Fibroblast of the aortic adventitia (primary cell): ENCODE measurements at places on chromosomes 5 and 9. TPM values are rescaled to one million over a fixed set of nuclear protein-coding genes. Genes with fewer than 3 reads are reported as not detected.
A peak's percentile ranks its signal among the peaks of the same experiment; 100 is the strongest.

The SLC6A3 gene
- total RNA-seq = not detected in 2 replicates

The PIP5K1B gene
- total RNA-seq = not detected in 2 replicates

The EIF4EBP3 gene
- total RNA-seq = 0.74 and 4.7 TPM in 2 replicates

The SH3RF2 gene
- total RNA-seq = 0.49 and 6.7 TPM in 2 replicates

The PDE6A gene
- not detected in 2 replicates for total RNA-seq

The SOX30 gene
- total RNA-seq = 0.09 TPM in 1 of 2 replicates, not detected in the other

- DNase-seq = no peak
Measured at GRCh38 chr5:35862126-35862525, 5.4 kb downstream of the IL7R start.

- DNase-seq = peak; percentile 73
Measured at GRCh38 chr9:22244139-22245011, 202.2 kb upstream of the DMRTA1 start.

DNA sequence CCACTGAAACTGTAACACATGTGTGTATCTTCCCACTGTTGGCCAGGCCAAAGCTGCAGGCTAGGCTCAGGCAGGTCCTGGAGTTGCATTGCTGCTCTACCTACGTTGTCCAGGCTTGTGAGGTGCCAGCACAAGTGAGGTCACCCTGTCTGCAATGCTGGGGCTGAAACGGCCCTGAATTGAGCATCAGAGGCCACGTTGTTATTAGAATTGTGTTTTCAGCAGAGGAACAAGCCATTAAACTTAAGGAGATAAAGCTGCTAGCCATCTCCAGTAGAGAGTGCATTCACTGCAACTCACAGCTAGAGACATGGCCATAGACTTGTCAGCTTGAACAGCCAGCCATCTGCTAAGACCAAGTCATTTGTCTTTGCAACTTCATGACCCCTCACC lies 191.8 kb downstream of the SEMA6A start:
- no peak for DNase-seq

DNA sequence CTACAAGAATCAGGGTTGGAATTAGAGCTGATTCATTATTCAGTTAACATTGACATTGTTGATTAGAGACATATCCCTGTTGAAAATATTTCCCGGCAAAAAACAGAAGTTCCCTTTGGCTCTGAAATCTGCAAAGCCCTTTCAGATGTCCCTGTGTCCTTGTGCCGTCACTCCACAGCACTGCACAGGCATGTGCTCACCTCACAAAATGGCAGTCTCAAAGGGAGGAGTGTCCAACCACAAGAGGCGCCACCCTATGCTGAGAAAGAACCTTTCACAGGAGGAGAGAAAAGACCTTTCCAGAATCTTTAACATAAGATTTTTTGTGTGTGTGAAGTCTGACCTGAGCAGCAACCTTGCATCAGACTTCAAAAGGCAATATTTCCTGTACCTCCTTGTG lies 112.8 kb upstream of the PRSS3 start:
- DNase-seq = no peak

- peak; percentile 32 for DNase-seq
Measured at GRCh38 chr5:34682926-34683623, 26.9 kb downstream of the RAI14 start.

DNA sequence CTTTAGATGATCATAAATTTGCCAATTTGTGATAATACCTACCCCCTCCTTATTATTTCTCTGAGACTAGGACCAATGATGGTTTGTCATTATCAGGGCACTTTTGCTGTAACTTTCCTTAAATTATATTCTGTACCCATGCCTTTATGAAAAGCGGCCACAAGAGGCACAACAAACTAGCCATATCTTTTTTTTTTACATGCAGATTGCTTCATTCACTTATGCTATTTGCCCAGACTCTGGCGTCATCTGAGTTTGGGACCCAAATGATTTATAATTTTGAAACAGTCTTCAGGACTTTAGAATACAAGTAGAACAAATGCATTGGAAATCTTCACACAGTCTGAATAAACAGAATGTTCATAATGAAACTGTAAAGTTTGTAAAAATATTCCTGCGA lies 408.1 kb downstream of the MAT2B start:
- DNase-seq = peak; percentile 54

DNA sequence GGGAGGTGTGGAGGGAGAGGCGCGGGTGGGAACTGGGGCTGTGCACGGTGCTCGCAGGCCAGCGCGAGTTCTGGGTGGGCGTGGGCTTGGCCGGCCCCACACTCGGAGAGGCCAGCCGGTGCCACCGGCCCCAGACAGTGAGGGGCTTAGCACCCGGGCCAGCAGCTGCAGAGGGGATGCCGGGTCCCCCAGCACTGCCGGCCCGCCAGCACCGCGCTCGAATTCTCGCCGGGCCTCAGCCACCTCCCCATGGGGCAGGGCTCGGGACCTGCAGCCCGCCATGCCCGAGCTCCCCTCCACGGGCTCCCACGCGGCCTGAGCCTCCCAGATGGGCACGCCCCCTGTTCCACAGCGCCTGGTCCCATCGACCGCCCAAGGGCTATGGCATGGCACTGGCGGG lies 104.6 kb downstream of the GLIS3 start:
- no peak for DNase-seq

DNA sequence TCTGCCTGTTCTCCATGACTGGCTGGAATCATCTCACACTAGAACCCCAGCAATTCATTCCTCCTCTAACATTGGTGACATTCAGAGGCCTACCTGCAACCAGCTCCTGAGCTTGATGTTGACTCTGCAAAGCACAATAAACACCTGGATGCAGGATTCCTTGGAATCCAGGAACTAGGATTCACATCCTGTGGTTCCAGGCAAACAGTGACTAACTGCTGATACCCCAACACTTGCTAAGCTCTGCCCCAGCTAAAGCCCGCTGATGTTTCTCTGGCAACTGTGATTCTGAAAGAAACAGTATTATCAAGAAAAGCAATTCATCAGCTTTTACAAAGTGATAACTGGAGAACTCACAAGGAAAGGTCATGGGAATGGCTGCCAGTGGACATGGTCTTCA lies 29.2 kb downstream of the SUSD1 start:
- no peak for DNase-seq

DNA sequence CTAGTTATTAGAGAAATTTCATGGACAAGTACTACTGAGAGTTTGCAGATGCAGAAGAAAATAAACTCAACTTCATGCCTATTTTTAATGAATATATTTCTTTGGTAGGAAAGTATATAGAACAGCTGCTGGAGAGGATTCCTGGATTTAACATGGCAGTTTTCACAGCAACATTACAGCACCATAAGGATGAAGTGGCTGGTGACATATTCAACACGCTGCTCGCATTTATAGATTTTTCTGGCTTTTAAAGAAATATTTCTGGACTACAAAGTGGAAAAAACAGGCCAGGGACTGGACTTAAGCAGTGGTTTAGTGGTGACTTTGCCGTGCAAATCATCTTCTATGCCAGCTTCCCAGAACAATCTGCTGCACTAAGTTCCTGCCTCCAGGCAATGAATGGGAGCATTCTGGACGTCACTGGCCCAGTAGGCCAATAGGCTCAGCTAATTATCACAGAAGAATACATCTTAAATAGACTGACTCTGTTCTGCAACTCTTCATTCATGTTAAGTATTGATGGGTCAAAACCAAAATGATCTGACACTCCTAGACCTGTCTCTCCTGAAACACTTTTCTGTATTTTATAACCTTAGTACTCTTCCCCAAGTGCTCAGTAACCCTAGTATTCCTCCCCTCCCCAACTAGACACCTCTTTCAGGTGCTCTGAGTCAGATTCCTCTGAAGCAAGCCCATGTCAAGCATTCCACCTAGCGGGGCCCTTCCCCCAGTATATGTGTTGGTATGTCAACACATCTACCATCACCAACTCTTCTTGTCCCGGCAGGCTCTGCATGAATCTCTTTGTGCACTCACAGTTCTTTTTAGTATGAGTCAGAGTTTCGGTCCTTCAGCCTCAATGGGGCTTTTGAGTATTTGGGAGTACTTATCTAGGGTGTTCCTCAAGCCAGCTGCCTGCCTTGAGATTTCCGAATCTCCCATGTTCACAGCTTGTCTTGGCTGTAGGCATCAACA lies 625.5 kb downstream of the CHSY3 start:
- DNase-seq = no peak

- peak; percentile 55 for DNase-seq
Measured at GRCh38 chr5:129904102-129904666, at the start of gene CHSY3. Gene CHSY3, plus strand, starts transcription at chr5:129904465.

DNA sequence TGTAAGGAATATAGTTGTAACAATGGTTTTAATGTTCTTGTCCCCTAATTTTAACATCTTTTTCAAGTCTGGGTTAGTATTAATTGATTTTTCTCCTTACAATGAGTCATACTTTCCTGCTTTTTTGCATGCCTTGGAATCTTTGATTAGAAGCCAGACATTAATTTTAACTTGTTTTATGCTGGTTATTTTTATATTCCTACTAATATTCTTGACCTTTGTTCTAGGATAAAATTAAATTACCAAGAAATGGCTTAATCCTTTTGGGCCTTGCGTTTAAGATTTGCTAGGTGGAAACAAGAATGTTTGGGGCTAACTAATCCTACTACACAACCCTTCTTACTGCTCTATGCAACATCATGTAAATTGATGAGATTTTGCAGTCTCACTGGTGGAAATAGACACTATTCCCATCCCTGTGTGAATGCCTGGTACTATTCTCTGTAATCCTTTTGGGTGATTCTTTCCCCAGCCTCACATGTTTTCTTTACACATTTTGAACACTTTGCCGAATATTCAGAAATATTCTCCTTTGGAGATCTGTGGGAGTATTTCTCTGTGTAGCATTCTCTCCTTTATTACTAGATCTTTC lies 47.2 kb downstream of the ZCCHC7 start:
- DNase-seq = peak; percentile 9

- peak; percentile 88 for DNase-seq
Measured at GRCh38 chr5:41270423-41271251, 57.3 kb upstream of the C6 start.

- DNase-seq = no peak
Measured at GRCh38 chr9:131092548-131093440, 3.5 kb upstream of the AIF1L start.

- no peak for DNase-seq
Measured at GRCh38 chr5:117800261-117800660, 1188.1 kb downstream of the DTWD2 start.

DNA sequence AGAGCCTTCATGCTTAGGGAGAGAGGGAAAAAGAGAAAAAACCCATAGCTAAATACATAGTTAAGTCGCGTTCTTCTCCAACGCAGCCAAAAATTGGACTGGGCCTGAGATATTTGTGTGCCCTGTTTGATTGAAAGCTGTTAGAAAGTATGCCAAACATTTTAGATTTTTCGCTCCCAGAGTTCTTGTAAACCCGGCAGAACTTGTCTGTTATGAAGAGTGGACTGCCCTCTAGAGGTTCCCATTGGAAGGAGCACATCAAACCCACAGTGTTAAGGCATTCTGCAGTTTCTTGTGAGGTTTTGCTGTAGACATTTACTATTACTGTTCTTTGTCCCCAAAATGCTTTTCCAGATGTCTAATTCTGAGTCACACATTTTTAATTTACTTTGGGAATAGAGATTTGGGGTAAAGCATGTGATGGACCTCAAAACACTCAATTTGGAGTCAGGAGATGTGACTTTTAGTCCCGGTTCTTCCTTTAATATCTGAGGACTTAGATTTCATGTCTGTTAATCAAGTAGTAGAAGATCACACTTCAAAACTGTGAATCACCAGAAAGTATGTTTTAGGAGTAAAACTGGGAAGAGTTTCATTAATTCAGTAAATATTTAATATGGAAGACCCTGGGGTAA lies 96.6 kb downstream of the PCSK1 start:
- DNase-seq = peak; percentile 95

GRCh38 chr9:110919609-110920008 lies 118.7 kb downstream of the LPAR1 start:
- peak; percentile 92 for DNase-seq

DNA sequence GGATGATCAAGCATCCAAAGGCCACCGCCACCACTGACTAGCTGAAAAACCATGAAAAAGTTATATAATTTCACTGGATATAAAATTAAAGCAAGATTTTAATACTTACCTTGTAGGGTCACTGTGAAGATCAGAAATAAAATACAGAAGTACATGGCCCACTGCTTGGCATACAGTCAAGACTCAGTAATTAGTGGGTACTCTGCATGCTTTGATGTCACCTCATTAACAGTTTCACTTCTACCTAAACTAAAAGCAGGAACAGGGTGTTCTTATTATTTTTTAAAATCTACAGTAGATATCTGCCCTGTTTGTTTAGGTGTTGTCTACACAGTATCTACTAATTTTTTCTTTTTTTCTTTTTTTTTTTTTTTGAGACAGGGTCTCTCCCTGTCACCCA lies 66.4 kb downstream of the NFIB start:
- no peak for DNase-seq

- DNase-seq = no peak
Measured at GRCh38 chr9:109602987-109603386, 104.9 kb upstream of the PTPN3 start.

DNA sequence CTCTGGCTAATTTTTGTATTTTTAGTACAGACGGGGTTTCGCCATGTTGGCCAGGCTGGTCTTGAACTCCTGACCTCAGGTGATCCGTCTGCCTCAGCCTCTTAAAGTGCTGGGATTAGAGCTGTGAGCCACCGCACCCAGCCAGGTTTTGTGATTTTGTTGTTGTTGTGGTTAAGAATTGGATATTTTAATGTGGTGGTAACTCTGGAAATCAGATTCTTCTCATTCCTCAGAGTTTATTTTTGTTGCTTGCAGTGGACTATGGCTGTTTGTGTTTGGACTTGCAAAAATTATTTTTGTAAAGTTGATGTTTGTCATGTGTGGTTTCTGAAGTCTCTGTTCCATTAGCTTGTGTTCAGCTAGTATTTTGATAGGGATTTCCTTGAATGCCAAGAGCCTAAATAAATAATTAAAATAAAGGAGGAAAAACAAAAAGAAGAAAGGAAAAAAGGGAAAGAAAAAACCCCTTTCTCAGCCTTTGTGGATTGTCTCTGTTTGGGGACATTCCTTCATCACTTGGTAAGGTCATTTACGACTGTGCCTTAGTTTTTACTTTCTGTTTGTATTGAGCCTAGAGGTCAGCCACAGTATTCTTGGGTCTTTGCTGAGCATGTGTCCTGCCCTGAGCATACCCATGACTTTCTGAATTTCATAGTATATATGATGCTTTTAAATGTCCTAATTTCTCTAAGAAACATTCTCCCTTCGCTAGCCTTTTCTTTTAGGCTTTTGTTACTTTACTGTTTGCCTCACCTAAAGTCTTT lies 37.3 kb downstream of the PBX3 start:
- DNase-seq = no peak

DNA sequence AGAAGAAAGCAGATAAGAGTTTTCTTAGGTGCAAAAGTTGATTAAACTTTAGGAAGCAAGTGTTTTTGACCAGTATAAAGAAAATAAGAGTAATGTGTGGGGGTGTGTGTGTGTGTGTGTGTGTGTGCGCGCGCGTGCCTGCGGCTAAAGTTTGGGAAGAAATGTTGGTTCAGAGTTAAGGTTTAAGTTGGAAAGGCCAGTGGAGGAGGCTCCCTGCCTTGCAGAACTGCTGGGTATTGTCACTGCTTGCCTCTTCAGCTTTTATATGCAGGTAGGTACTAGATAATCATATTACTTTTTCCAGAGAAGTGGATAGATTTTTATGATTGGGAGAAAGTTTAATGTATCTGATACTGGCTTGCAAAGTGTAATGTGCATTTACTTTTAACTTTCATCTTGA lies 2.0 kb downstream of the PIK3R1 start:
- DNase-seq = peak; percentile 53

- peak; percentile 27 for DNase-seq
Measured at GRCh38 chr5:82793808-82794419, 283.3 kb downstream of the TMEM167A start.
